ENCODE measurements at places on chromosomes 11 and 22. TPM values are rescaled to one million over a fixed set of nuclear protein-coding genes. Genes with fewer than 3 reads are reported as not detected.

DNA sequence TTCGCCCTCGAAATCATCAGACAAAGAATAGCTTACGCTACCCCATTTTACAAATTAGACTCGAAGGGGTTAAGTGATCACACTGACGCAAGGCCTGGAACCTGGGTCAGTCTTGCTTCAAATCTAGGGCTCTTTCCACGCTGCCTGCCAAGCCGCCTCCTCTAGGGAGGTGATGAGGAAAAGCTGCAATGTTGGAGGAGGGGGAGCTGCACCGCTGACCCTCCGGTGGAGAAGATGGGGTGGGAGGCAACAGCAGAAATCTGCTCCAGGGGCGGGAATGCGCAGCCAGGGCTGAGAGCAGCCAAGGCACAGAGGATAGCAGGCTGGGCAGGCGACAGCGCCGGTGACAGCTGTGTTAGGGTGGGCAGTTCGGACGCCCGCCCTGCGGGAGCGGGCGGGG is 595 bp downstream of the SYVN1 start:
- H3K27ac ChIP-seq: peak overlapping the region; percentile 100
- peaks cover 2% of the 10 kb centered on the region for H3K27me3 ChIP-seq
- peak overlapping the region; percentile 97 for H3K4me3 ChIP-seq
- no peak for DNase-seq

GRCh38 chr11:32891657-32892354 is 805 bp upstream of the QSER1 start:
- no peak for DNase-seq
- H3K4me3 ChIP-seq: peak overlapping the region; percentile 87
- no peaks in the 10 kb centered on the region for H3K36me3 ChIP-seq
- peaks cover 36% of the 10 kb centered on the region for H3K4me1 ChIP-seq
- no peaks in the 10 kb centered on the region for H3K27me3 ChIP-seq

- no peaks in the 10 kb centered on the region for H3K27me3 ChIP-seq
- no peak overlapping the region for H3K4me3 ChIP-seq
- H3K4me1 ChIP-seq: peaks cover 5% of the 10 kb centered on the region
These were observed 26.3 kb downstream of the TOLLIP start for GRCh38 chr11:1283091-1283511.

DNA sequence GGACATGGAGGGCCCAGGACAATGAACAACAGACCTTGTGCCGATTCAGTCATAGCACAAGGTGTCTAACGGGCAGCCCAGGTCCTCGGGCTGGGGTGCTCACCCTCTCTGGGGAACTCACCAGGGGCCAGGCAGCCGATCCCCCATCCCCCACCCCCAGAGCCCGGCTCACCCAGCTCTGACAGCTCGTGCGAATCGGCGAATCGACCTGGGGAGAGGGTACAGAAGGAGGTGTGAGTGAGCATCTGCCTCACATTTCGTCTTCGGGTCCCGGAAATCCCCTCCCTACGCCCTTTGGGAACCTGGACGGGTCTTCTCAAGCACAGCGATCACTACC is 423 bp downstream of the PEX16 start:
- H3K27me3 ChIP-seq: peaks cover 10% of the 10 kb centered on the region
- peak overlapping the region; percentile 98 for H3K27ac ChIP-seq
- DNase-seq: no peak
- H3K4me3 ChIP-seq: peak overlapping the region; percentile 96
- no peaks in the 10 kb centered on the region for H3K36me3 ChIP-seq

CECR2 gene
- total RNA-seq: 0.63 TPM

TREH gene
- total RNA-seq: not detected

GRCh38 chr11:70246196-70246595 is 24.3 kb upstream of the PPFIA1 start:
- H3K4me1 ChIP-seq: peaks cover 46% of the 10 kb centered on the region
- H3K4me3 ChIP-seq: no peak overlapping the region
- no peaks in the 10 kb centered on the region for H3K36me3 ChIP-seq

DKK3 gene
- 548 TPM for total RNA-seq

DNA sequence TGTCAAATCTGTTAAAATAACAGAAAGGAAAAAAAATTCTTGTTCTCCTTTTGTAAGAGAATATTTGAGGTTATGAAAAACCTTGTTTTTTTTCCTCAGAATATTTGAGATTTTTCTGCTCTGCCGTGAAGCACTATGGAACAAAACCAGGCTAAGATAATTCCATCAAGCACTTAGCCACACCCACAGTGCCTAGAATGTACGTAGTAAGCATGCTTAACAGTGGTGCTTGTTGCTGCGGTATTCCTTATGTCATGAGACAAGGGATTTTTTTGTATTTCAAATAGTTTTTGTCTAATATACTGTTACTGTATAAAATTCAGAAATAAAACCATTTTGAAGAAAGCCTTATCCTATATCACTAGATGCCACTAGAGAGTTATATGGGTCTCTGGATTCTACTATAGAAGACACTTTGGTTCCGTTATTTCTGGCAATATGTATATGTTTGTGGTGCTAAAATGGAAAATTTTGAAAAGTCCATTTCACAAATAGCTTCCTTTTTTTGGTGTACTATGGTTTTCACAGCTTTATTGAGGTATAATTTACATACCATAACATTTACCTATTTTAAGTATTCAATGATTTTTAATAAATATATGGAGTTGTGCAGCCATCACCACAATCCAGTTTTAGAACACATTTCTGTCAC is 23.7 kb downstream of the PDHX start:
- no peaks in the 10 kb centered on the region for H3K27me3 ChIP-seq
- peak overlapping the region; percentile 58 for H3K27ac ChIP-seq
- no peak overlapping the region for H3K4me3 ChIP-seq
- peaks cover 23% of the 10 kb centered on the region for H3K36me3 ChIP-seq
- peaks cover 24% of the 10 kb centered on the region for H3K4me1 ChIP-seq

DNA sequence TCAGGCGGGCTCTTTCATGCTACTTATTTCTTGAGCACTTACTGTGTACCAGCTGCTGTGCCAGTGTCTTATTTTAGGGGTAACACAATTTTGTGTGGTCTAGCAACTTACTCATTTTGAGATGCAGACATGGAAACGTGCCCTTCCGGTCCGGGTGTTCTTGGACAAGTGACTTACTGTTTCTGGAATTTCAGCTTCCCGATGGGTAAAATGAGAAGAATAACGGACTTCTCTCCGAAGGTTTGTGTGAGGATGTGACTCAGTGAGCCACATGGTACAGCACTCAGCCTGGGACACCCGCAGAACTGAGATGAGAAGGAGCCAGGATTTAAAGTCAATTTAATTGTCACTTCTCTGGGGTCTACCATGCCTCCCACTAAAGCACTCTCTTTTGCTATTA is 114.5 kb upstream of the SYT13 start:
- H3K27me3 ChIP-seq: peaks cover 8% of the 10 kb centered on the region
- H3K27ac ChIP-seq: peak overlapping the region; percentile 24
- no peak for DNase-seq

SNX32 gene
- 4.1 TPM for total RNA-seq

DNA sequence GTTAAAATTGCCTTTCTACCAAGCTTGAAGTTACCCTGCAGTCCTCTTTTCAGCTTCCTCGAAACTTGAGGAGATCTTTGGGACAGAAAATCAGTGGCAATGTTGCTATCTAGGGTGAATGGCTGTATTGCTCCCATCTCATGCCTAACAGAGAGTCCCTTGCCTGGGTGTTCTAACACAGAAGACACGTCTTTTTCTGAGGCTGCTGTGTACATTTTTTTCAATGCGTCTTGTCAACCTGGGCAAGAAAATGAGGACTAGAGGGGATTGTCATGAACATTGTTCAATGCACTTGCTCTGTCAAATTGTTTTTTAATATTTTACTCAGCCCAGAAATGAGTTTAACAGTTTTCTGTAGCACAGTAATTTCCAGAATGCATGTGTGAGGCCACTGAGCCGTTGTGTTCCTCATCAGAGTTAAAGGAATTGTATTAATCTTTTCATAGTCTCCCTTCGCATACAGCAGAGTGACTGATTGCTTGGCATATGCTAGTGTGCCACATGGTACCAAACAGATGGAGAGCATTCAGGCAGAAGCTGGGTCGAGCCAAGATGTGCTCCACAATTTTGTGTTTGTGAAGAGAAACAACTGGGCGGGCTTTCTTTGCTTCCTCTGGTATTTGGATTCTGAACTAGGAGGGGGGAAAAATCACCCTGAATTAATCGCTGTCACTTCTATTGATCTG is 86.0 kb downstream of the CASP12 start:
- no peak overlapping the region for H3K4me3 ChIP-seq
- no peaks in the 10 kb centered on the region for H3K36me3 ChIP-seq
- no peak for DNase-seq
- H3K27ac ChIP-seq: no peak overlapping the region

MUS81 gene
- 63.7 TPM for total RNA-seq

DNA sequence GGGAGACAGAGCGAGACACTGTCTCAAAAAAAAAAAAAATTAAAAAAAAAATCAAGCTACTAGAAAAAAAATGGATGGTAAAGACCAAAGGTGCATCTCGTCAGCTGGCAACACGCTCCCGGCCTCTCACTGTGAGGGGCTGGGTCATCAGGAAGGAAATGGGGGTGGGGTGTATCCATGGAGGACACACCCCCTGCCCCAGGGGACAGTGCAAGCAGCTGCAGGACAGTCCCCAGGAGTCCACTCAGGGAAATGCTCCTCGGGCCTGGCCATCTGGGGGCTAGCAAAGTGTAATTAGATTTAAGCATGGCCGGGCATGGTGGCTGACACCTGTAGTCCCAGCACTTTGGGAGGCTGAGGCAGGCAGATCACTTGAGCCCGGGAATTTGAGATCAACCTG is 23.1 kb downstream of the TTLL1 start:
- no peak for DNase-seq
- no peaks in the 10 kb centered on the region for H3K27me3 ChIP-seq
- peak overlapping the region; percentile 95 for H3K27ac ChIP-seq
- no peak overlapping the region for H3K4me3 ChIP-seq
- H3K36me3 ChIP-seq: peaks cover 30% of the 10 kb centered on the region

GRCh38 chr22:17366830-17367229 is 2.4 kb upstream of the CECR2 start:
- H3K27ac ChIP-seq: no peak overlapping the region
- no peak for DNase-seq
- H3K4me3 ChIP-seq: no peak overlapping the region
- H3K4me1 ChIP-seq: peaks cover 13% of the 10 kb centered on the region
- H3K27me3 ChIP-seq: peaks cover 43% of the 10 kb centered on the region
- peaks cover 3% of the 10 kb centered on the region for H3K36me3 ChIP-seq

- H3K4me1 ChIP-seq: no peaks in the 10 kb centered on the region
- no peak overlapping the region for H3K27ac ChIP-seq
- no peak for DNase-seq
- H3K4me3 ChIP-seq: no peak overlapping the region
- H3K27me3 ChIP-seq: peaks cover 31% of the 10 kb centered on the region
- no peaks in the 10 kb centered on the region for H3K36me3 ChIP-seq
These were observed 40.1 kb upstream of the CTSC start for GRCh38 chr11:88377646-88378045.

DNA sequence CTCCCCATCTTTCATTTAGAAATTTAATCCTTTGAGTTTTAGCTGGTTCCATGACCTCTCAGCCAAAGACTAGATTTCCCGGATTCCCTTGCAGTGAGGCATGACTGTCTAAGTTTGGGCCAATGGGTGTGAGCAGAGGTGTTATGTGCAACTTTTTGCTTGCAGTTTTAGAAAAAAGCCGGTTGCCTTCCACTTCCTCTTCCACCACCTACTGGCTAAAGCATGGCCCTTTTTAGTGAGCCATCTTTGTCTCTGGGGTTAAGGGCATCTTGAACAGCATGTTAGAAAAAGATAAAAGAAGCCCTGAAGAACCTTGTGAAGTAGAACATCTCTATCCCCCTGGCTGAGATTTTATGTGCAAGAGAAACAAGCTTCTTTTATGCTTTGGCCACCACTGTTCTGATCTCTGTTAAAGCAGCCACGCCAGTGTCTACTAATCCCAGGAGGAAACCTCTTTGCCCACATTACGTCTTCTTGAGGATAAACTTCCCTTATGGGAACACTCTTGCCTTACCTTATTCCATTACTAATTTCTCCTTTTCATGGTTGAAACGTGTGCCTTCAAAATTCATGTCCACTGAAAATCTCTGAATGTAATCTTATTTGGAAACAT is 279.9 kb downstream of the TENM4 start:
- no peak overlapping the region for H3K4me3 ChIP-seq
- H3K27ac ChIP-seq: no peak overlapping the region
- no peak for DNase-seq
- peaks cover 10% of the 10 kb centered on the region for H3K4me1 ChIP-seq

GRCh38 chr11:127219704-127220103 is 219.1 kb upstream of the KIRREL3 start:
- DNase-seq: no peak
- no peak overlapping the region for H3K4me3 ChIP-seq
- no peaks in the 10 kb centered on the region for H3K36me3 ChIP-seq
- no peaks in the 10 kb centered on the region for H3K27me3 ChIP-seq
